Cardiac fibroblast (primary cell): ENCODE measurements at places on chromosomes 1 and 21.

DNA sequence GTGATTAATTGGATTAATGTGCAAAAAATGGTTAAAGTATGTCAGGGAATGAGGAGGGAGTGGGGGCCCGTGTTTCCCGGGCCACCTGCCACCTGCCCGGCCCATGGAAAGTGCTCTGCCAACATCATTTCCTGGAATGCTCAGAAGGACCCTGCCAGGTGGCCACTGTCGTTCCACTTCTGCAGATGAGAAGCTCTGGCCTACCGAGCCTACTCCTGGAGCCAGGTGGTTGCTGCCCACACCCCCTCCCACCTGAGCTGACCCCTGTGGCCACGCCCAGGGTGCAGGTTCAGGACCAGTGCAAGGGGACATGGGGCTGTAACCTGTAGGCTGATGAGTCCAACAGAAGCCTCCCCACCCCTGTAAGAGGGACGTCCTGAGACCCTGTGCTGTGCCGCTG is 99.7 kb downstream of the PRDM16 start:
- no peak for DNase-seq

DNA sequence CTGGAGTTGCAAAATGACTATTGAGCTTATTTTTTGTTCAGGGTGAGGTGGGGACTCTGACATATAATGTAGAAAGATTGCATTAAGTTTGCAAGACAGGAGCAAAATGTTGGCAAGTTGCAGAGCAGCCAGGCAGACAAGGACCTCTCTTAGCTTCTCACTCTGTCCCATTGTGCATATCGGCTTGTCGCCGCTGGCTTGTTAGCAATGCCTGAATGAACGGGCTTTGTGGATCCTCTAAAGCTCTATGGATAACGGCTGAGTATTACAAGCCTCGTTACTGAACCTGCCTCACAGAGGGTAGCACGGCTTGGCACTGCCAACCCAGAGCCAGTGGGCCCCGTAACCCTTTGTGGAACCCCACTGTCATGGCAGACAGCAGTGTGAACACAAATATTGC is 68.4 kb downstream of the TNR start:
- no peak for DNase-seq

GRCh38 chr21:25464275-25464674 is 143.0 kb downstream of the MRPL39 start:
- DNase-seq: peak; percentile 21

DNA sequence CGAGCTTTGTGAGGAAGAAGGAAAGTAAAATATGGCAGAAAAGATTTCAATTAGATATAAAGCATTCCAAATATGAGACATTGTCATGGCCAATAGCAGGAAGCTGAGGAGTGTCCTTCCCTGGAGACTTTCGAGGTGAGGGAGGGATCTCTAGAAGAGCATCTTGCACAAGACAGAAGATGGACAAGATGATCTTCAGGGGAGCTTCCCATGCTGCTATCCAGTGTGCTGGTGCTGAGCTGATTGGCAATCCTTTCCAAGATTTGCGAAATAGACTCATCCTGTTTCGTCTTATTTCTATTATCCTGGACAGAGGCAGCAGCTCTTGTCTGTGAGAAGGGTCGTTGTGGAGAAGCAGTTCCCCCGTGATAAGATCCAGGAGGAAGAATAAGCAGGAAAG is 342.0 kb upstream of the CAMK1G start:
- DNase-seq: no peak

DNA sequence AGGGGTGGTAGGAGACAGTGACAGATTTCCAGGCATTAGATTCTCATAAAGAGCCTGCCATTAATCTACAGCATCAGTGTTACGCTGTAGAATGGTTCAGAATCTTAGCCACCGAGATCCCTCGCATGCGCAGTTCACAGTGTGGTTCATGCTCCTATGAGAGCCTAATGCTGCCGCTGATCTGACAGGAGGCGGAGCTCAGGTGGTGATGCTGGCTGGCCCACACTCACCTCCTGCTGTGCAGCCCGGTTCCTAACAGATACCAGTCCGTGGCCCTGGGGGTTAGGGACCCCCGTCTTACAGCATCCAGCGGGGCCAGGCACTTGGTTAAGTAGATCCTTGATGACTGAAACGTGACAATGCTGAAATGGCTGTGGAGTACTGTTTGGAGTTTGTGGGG is 163.6 kb upstream of the C1orf21 start:
- DNase-seq: no peak

DNA sequence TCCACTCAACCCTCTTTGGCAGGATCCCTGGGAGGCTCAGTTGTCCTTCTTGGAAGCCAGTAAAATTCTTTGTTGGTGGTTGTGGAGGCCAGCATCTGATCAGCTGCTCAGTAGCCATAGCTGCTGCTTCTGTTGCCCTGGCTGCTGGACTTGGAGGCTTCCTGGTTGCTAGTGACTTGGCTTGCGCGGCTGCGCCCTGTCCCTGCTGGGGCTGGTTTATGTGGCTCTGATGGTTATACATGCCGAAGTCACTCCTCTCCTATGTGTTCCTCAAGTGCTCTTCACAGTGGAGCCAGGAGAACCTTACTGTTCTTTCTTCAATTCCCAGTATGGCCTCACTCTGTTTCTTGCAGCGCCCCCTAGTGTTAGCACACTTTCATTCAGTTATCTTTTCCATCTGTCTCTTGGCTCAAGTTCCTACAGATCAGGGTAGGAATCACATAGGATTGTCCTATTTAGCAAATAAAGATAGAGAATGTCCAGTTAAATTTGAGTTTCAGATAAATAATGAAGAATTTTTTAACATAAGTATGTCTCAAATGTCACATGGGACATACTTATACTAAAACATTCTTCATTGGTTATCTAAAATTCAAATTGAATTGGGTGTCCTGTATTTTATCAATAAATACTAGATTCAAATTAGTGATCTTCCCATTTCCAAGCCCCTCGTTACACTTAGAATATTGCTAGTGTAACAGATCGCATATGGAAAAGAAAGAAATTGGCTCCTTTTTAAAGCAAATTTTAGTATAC is 176.5 kb downstream of the TGFB2 start:
- peak; percentile 60 for DNase-seq

DNA sequence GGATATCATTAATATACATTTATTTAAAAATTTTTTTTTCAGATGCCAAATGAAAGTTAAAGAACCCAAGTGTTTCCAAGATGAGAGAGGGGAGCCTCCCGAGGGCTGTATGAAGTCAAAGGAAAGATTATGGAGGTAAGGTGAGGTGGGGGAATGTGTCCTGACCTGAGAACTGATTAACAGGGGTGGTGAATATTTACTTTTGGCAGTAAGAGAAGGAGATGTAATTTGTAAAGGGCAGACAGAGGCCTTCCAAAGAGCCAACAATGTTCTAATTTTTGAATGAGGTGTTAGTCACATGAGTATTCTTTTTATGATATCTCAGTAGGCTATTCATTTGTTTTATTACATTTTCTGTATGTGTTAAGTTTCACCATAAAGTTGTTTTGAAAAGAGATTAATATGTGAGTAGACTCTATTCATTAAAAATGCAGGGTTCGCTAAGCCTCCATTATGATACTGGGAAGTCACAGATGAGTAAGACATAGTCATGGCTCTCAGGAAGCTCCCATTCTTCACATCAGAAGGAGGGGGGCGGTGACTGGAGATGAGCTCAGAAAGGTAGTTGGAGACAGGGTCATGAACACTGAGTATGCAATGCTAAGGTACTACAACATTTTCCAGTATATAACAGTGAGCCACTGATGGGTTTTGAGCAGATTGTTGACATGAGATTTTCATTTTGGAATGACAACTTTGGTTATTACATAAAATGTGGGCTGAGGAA is 62.4 kb upstream of the TNFSF18 start:
- DNase-seq: peak; percentile 88

GRCh38 chr1:47751996-47752451 is 245.2 kb downstream of the TRABD2B start:
- DNase-seq: no peak

GRCh38 chr1:18738126-18738525 is 107.5 kb downstream of the PAX7 start:
- DNase-seq: no peak

DNA sequence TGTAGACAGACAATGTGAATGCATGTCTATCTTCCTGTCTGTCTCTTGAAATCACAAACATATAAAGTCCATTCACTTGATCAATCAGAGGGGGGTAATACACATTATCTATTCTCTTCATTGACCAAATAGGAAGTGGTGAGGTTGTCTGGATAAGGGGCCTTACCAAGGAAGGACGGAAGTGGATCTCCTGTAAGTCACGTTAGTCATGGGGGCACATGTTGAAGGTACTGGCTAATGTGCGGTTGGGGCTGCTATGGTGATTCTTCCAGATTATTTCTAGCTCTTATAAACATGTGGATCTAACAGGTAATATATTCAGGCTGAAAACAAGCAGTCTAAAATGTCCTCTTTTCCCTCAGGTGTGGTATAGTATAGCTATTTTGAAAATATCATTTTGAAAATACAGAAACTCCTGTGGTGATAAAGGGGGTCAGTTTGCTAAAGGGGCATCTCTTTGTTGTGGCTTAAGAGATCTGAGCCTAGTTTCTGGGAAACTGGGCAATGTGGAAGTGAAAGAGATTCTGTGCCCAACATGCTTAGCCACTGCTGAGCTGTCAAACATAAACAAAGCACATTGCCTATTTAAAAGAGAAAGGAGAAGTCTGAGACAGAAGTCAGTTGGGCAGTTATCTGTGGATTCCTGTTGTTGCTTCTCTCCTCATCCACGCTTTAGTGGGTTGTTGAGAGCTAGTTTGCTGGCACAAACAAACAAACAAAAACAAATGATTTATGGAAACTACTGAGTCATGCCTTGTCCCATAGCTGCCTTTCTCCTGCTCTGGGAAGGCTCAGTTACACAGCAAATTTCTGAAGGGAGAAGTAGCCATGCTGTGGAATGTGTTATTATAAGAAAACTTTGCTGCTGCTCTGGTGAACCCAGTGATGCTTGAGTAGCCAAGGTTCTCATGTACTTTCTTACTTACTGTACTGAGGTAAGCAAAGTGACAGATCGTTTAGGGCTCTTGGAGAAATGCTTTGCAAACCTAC is 166.9 kb downstream of the HLX start:
- peak; percentile 45 for DNase-seq

GRCh38 chr1:13707164-13707563 is 7.2 kb downstream of the PRDM2 start:
- peak; percentile 53 for DNase-seq

GRCh38 chr1:173205146-173206051 is 1.7 kb downstream of the TNFSF4 start:
- DNase-seq: peak; percentile 81

DNA sequence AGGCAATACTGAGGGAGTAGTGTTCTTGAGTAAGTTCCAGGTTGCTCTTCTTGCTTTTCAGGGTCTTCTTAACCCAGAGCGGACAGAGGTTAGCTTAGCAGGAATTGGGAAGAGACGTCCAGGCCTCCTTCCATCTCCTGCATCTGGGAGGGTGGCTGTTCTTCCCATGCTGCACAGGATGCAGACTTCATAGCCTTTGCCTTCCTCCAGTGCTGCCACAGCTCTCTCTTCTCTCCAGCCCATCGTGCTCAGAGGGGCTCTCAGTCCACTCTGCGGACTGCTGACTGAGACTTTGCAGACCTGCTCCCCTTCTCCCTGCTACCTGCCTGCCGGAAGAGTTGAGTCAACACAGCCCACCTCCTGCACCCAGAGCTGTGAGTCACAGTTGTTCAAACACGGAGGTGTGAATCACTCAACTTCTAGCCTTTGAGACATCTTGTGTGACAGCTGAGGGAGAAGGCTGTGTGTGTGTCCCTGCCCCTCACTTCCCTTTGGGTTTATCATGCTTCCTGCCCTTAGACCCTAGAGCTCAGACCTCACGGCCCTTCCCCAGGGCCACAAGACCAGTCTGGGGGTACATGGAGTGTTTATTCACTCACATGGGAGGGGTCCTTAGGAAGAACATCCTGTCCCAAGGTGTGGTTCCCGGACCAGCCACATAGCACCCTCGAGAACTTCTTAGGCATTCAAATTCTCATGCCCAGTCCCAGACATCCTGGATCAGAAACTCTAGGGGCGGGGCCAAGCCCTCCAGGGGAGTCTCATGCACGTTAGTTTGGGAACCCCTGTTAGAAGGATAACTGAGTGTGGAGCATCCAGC is 158.3 kb upstream of the CACNA1E start:
- no peak for DNase-seq

DNA sequence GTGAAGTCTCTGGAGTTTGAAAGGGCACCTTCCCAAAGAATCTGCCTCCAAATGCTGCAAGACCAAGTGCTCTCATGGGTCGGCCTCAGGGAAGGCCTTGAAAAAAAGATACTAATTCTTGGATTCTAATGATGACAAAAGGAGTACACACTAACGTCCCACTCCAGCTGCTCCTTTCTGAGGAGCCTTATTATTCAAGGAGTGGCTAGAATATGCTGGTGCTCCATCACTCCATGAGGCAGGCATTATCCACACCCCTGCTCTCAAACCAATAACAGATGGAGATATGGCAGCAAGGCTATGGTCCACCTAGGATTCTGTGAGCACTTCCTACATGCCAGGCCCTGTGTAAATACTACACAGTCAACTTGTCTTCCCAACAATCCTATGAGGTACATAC is 54.4 kb downstream of the FAM78B start:
- no peak for DNase-seq

DNA sequence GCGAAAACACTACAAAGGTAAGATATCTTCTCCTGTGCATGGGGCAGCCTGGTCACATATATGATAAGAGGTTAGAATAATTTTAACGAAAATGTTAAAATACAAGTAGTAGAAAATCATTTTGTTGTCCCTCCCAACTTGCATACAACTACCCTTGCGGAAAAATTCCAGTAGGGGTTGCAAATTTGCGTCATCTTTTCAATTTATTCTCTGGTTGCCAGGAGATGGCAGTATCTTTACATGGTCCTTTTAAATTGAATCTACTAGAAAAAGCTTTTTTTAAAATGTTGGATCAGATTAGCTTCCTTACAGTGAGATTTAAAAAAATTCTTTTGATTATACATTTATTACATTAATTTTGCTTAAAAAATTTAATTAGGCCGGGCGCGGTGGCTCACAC is 10.9 kb downstream of the S100PBP start:
- peak; percentile 35 for DNase-seq

DNA sequence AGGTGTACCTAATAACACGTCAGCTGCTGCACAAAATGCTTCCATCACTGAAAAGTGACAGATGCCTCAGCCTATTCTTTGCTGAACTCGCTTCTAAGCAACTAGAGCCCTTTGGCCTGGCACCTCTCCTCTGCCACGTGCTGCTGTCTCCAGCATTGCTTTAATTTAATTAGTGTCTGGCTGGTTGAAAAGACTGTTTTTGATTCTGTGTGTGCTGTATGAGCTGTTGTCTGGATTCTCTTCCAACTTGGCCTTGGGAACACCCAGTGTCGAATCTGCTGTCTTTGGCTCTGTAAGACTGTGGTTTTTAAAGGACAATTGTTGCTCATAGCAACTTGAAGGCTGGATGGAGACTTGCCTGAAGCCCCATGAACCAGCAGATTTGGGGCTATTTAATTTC is 109.5 kb downstream of the PSMG1 start:
- DNase-seq: no peak

- DNase-seq: peak; percentile 78
Measured at GRCh38 chr1:162892906-162893611, 32.1 kb upstream of the CCDC190 start.

DNA sequence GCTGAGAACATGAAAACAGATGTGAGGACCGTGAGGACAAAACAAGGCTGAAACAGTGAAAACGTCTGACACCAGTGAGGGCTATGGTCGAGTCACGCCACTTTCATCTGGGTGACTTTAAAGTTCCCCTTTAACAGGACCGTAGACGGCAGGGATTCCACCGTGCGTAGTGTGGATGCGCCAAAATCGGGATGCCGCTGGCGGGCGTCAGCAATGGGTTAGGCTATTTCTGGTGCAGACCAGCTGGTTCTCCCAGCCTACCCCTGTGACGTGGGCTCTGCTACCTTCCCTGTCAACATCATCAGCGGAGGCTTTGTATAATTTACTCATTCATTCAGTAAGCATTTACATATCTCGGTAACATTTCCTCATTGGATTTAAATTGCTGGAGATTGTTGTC is 246.6 kb upstream of the AJAP1 start:
- no peak for DNase-seq
